ENCODE measurements at places on chromosomes 4 and X.

GRCh38 chrX:98548519-98548918 lies 1664.8 kb downstream of the RPA4 start:
- H3K4me1 ChIP-seq = no peaks in the 10 kb centered on the region
- H3K4me3 ChIP-seq = no peak overlapping the region
- H3K27me3 ChIP-seq = no peaks in the 10 kb centered on the region
- DNase-seq = no peak
- no peaks in the 10 kb centered on the region for H3K36me3 ChIP-seq

- H3K4me1 ChIP-seq = peaks cover 35% of the 10 kb centered on the region
- peak within 1 kb of the TSS; percentile 77 for H3K4me3 ChIP-seq
- H3K27ac ChIP-seq = no peak within 1 kb of the TSS
- peaks cover 67% of the 10 kb centered on the region for H3K27me3 ChIP-seq
Measured at GRCh38 chr4:42396752-42397634, at the start of gene SHISA3. Gene SHISA3 (plus strand): TSS chr4:42397488. CDS start chr4:42398057, 569 bp downstream.

DNA sequence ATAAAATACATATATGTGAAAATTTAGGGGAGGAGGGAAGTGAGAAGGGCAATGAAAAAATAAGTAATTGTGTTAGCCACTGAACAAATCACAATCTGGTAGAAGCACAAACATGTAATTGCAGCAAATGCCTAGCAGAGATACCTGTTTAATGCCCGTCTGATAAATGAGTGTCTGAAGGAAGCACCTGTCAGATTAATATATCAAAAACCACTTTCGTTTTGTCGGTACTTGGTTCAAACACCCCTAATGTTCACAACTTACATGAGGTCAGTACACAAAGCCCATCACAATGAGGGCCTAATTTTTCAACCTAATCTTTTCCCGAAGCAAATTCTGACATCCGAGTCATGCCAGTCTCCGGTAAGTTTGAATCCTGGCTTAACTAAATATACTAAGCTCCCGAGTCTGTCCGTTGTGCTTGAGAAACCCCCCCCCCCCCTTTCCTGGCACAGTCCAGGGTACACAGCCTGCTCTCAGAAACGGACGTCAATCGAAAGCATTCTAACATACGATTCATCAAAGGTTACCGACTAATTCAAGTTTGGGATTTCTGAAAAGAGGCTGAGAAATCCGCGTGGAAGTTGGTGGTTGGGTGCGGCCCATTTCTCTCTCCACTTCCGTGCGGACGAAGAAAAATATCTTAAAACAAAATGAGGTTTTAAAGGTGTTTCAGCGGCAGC lies 758 bp downstream of the SDAD1 start:
- H3K27ac ChIP-seq = peak overlapping the region; percentile 70
- peaks cover 28% of the 10 kb centered on the region for H3K4me1 ChIP-seq
- H3K27me3 ChIP-seq = no peaks in the 10 kb centered on the region
- DNase-seq = no peak
- H3K4me3 ChIP-seq = peak overlapping the region; percentile 85

GRCh38 chr4:139869810-139870209 lies 204.2 kb downstream of the MGST2 start:
- no peak for DNase-seq
- H3K27ac ChIP-seq = no peak overlapping the region
- H3K4me3 ChIP-seq = no peak overlapping the region
- no peaks in the 10 kb centered on the region for H3K4me1 ChIP-seq
- H3K27me3 ChIP-seq = no peaks in the 10 kb centered on the region

GRCh38 chr4:181821039-181822004 lies 421.9 kb upstream of the TENM3 start:
- H3K27me3 ChIP-seq = no peaks in the 10 kb centered on the region
- H3K4me1 ChIP-seq = no peaks in the 10 kb centered on the region
- no peak overlapping the region for H3K4me3 ChIP-seq
- no peak for DNase-seq
- no peaks in the 10 kb centered on the region for H3K36me3 ChIP-seq
- H3K27ac ChIP-seq = no peak overlapping the region

DNA sequence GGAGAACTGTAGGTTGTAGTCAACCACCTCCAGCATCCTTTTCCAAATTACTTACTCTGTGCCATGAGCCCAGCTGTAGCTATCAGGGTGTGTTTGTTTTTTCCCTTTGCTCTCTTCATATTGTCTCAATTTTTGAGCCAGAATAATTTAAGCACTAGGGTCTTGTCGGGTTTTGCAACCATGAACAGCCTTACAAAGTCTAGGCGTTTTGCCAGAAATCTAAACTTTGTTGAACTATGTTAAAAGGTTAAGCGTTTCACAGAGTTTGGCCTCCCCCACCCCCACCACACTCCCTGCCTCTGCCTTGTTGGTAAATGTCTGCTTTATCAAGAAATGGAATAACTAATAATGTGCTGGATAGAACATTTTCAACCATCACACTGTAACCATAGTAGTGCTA lies 190.6 kb upstream of the TTC29 start:
- peaks cover 28% of the 10 kb centered on the region for H3K27me3 ChIP-seq
- no peak for DNase-seq
- no peaks in the 10 kb centered on the region for H3K4me1 ChIP-seq
